Activated T-cell treated with anti-CD3 and anti-CD28 coated beads, Interleukin-2, amount 50 U/mL, for 72 hours (primary cell): ENCODE measurements at places on chromosomes 1 and 21.

- no peak for DNase-seq
These were observed 89.3 kb downstream of the HMCN1 start for GRCh38 chr1:185823467-185823866.

GRCh38 chr1:60864722-60865121, 217.6 kb upstream of the NFIA start:
- no peak for DNase-seq

GRCh38 chr1:202639500-202639899, 70.8 kb downstream of the SYT2 start:
- no peak for DNase-seq

GRCh38 chr21:37145635-37146111, 72.6 kb downstream of the TTC3 start:
- DNase-seq, result no peak
